T1000 (cell line): ENCODE measurements at places on chromosomes 4 and X.

GRCh38 chr4:3205995-3206394 lies 43.0 kb upstream of the MSANTD1 start:
- DNase-seq = no peak

- no peak for DNase-seq
These were observed 7.1 kb downstream of the SLC25A31 start for GRCh38 chr4:127737295-127737694.

- DNase-seq = no peak
These were observed 119.5 kb upstream of the EPHA5 start for GRCh38 chr4:65789805-65790204.

DNA sequence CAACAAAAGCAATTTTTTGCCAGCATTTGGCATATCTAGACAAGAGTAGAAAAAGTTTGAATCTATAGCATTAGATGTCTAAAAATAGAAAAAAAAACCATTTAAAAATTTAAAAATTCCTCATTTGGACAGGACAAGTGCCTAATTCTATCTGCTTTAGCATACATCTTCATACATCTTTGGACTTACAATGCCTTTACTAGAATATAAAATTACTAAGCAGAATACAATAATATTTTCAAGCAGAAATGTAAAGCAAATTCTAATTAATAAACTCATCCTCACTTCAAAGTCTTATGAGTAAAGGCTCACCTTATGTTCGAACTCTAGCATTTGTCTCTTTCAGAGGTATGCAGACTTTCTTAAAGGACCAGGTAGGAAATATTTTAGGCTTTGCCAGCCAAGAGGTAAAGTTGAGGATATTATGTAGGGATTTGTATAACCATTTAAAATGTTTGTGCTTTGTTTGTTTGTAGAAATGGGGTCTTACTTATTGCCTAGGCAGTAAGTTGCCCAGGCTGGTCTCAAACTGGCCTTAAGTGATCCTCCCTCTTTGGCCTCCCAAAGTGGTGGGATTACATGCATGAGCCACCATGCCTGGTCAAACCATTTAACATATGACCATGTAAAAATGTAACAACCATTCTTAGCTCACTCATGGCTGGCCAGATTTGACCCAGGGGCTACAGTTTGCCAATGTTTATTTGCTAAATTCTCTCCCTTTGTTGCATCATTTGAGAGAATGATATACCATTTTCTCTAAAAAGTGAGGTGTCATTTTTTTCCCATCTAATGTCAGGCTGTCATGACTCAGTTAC lies 29.1 kb downstream of the UGDH start:
- DNase-seq = no peak

- no peak for DNase-seq
These were observed 73.0 kb upstream of the ADGRG2 start for GRCh38 chrX:19195243-19195610.

DNA sequence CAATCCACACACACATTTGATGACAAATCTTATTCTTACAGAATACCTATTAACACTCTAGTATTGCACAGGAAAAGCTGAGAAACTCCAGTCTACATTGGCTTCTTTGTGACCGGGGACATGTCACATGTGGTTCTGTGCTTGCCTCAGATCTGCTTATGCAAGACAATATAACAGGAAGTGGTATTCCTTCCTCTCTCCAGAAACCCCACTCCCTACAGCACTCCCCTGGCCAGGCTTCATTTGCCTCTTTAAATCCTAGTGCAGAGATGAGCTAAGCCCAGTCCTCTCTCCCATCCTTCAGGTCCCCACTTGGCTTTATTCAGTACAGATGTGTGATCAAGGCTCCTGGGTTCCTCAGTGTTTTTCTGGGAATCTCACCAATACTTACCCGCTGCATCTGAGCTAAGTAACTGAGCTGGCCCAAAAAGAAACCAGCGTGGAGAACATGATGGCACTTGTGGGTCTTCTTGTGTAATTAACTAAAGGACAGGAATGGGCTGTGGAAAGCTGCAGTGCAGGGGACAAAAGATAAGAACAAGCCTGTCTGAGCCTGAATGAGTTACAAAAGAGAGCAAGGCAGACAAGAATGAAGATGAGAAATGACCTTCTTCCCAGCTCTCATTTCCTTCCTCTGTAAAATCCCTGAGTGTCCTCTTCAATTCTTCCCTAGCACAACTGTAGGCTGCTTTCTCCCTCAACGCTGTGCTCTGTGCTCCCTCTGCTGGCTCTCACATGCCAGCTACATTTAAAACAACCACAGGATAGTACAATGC lies 105.6 kb downstream of the HNRNPD start:
- peak; percentile 4 for DNase-seq

GRCh38 chr4:159160242-159160641 lies 57.4 kb downstream of the RAPGEF2 start:
- no peak for DNase-seq
